Activated CD8-positive, alpha-beta memory T cell treated with anti-CD3 and anti-CD28 coated beads, Interleukin-2, amount 50 U/mL, for 4 hours (primary cell): ENCODE measurements at places on chromosomes 4 and X.

DNA sequence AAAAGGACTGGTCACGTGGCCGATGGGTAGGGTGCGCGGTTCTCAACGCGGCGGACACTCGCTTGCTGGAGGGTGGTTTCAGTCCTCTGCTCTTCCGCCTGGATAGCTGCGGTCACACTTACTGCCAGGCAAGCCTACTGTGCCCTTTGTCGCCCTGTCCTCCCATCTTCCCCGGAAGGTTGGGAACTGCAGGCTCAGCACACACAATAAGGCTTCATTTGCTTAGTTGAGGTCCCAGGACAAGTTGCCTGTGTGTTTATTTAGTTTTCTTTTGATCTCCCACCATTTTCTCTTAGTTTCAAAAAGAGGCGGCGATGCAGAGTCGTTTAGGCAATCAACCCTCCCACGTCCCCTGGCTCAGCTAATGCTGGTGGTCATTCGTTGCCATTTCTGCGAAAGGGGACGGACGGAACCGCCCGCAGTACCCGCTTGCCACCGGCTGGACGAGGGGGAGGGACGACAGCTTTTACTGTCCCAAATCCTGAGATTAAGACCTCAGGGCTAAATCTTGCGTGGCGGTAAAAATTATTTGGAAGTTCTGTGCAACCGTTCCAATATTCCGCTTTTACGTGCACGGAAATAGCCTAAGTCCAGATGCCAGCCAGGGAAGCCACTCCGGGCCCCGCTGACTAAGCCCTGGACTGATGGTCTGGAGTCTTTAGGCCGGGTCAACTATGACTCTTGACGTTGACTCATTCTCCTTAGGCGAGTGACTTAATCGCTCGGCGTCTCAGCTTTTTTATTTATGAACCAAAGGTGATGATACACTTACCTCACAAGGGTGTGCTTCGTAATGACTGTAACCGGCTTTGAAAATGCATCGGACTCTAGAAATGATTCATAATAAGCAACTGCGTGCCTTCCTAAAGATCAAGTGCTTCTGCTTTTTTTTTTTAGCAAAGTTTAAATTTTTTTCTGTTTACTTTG, 671 bp upstream of the EIF4E start:
- peak; percentile 41 for DNase-seq

GRCh38 chr4:8940792-8941491, 69.3 kb upstream of the HMX1 start:
- no peak for DNase-seq

GRCh38 chrX:102067966-102068723, 57.3 kb upstream of the TCEAL2 start:
- no peak for DNase-seq

- DNase-seq: no peak
These were observed 100.3 kb upstream of the FAT1 start for GRCh38 chr4:186823989-186824388.

DNA sequence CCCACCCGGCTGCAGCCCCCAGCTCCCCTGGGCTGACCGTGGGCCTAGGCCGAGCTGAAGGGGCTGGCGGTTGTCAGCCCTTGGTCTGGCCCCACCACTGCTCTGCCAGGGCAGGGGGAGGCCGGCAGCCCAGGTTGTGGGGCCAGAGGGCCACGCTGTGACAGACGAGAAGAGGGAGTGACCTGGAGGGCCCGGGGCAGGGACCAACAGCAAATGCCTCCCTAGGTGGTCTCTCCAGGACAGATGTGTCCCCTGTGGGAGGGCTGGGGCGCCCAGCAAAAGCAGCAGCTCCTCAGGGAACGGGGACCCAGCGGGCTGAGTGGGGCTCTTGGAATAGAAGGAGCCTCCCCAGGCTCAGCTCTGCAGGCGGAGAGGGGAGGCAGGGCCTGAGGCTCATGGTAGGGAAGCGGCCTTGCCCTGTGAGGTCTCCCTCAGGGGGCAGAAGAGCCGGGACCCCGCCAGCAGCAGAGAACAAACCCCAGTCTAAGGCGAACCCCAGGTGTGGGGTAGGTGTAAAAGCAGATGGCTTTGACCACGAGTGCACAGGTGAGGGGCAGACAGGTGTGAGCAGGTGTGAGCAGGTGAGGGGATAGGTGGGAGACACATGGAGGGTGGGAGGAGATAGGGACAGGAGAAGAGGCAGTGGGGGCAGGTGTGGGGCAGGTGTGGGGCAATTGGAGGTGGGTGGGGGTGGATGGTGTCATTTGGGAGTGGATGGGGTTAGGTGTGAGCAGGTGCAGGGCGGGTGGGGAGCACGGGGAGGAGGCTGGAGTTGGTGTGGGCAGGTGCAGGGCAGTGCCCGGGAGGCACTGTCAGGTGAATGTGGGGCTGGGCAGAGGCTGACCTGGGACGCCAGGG, 34.1 kb upstream of the SPON2 start:
- DNase-seq: peak; percentile 13

DNA sequence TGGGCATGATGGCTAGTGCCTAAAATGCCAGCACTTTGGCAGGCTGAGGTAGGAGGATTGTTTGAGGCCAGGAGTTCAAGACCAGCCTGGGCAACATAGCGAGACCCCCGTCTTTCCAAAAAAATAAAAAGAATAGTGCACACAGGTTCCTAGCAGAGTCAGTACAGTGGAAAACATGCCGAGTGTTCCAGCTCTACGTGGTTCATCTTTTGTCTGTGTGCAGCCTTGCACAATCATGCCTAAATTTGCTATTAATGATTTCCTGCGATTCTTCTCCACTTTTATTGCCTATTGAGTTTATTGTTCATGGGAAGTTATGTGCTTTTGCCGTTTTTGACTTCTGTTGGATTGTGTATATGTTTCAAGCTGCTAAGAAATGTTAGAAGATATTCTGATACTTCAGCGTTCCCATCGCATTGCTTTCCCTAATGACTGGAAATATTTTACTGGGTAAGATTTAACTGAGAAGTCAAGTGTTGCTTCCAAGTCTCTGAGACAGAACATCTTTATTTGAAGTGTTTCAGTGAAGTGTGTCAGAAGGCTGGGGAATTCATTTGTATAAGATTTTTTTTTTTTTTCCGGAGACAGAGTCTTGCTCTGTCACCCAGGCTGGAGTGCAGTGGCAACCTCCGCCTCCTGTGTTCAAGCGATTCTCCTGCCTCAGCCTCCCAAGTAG, 11.3 kb downstream of the DOCK11 start:
- no peak for DNase-seq

DNA sequence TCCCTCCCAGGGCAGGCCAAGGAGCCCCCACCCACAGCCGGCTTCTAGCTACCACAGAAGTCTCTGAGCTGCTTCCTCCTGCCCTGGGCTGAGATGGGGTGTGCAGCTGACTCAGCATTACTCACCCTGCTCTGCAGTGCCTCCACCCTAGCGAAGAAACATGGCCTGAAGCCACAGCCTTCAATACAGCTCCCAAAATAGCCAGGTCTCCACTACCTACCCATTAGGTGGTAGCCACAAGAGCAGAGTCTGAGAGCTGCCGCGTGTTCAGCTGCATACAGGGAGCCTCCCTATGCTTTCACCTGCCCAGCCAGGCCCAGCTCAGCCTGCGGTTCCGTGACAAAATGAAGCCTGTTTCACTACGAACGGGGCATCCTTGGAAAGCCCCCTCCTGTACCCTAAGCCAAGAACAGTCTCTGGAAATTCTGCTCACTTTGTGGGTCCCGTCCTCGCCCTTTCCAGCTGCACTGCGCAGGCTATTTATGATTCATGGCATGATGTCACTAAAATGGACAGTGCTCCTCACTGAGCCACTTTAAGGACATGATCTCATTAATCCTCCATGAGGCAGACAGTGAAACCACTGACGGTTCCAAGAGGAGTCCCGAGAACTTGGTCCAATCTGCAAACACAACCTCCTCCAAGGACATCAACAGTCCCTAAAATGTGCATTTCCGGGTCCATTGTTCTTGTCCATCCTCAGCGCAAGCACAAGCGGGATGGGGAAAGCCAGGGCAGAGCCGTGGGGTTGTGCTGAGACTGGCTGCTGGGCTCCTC, 20.2 kb downstream of the WDR1 start:
- DNase-seq: peak; percentile 85

DNA sequence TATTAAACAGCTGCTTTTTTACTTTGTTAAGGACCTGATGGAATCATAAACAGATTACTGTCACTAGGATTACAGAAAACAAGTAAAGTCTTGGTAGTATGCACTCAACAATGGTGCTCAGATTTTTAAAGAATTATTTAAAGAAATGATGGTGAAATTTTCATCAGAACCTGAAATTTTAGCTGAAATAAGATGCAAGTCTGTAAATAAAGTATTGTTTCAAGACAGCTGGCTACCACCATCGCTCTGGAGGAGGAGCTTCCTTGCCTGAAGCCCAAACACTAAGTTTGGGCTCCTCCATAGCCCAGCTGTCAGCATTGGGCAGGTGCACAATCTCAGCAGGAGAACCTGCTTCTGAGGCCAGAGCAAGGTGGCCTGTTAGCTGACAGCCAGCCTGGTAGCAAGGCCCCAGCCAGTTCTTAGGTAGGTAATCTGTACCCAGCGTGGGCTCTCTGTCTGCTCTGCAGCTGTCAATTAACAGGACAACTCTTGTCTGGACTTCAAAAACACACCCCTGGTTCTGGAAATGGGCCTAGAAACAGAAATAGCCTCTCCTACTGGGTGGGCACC, 4.6 kb downstream of the GAB1 start:
- DNase-seq: no peak

DNA sequence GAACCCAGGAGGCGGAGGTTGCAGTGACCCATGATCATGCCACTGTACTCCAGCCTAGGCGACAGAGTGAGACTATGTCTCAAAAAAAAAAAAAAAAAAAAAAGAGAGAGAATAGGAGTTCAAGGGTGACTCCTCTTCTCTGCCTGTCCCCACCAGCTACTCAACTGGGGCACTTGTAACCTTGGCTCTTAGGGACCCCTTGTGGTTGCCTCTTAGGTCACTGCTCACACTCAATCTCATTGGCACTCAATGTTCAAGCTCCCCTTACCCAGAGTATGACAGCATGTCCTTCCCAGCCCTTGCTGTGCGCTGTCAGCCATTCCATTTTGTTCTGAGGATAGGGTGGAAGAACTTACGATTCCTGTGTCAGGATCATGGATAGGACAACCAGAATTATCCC, 82.4 kb upstream of the BEND4 start:
- no peak for DNase-seq

DNA sequence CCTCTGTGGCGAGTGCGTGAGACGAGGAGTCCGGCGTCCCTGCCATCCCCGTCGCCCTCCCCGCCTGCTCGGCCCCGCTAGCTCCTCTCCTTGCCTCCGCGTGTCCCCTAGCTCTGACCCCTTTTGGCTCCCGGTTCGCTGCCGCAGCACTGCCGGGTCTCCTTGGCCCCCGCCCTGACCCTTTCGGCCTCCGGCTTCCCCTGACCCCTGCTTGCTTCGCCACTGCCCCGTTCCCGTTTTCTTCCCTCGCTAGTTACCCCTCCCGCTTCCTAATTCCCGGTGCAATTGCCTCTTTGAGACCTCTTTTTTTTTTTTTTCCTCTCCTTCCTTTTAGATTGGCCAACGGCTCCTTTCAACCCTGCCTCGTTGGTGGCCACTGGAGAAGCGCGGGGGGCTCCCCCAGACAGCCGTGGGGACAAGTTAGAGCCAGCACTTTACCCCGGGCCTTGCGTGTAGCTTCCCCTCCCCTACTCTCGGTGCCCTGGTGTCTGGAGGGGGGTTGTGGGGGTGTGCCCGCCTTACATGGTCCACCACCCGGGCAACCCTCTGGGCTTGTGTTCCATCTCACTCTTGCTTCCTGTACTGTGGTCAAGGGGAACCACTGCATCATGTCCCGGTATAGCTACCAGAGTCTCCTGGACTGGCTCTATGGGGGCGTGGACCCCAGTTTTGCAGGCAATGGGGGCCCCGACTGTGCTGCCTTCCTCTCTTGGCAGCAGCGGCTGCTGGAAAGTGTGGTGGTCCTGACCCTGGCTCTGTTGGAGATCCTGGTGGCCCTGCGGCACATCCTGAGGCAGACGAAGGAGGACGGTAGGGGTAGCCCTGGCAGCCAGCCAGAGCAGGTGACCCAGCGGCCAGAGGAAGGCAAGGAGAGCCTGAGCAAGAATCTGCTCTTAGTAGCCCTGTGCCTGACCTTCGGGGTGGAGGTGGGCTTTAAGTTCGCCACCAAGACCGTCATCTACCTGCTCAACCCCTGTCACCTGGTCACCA, 548 bp downstream of the TMEM164 start:
- peak; percentile 15 for DNase-seq

- DNase-seq: no peak
These were observed 288.7 kb upstream of the INTU start for GRCh38 chr4:127344071-127344470.

- DNase-seq: no peak
These were observed 766.6 kb downstream of the FAT4 start for GRCh38 chr4:126081336-126081735.

DNA sequence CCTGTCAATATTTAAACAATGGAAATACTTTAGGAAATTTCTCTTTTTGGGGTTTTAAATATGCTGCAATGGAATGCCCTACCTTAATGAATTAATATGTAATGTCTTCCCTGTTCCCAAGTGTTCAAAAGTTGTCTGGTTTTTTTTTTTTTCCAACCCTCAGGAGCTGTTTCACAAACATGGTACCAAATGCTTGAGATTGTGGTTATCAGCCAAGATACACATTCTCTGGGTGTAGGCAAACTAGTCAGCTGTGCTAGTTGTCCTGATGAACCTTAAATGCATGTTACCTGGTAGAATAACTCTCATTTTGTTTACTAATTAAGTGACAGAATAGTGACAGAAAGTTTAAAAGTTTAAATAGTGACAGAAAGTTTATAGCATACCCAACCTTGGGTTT, 50.7 kb downstream of the FHL1 start:
- DNase-seq: no peak

DNA sequence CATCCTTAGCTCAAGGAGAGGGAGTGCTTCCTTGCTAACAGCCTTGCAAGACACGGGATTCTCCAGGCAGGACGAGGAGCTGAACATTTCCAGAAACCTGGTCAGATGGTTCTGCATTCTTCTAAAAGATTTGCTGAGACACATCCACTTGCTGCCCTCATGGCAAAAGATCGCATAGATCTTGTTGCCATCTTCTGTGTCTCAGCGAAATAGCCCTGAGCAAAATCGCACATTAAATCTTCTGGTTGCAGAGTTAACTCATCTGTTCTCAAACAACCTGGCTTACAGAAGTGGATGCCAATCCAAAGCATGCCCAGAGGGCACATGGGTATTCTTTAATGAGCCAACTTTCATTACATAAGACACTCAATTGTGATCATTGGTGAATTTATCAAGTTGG, 167.5 kb downstream of the PRKX start:
- no peak for DNase-seq

DNA sequence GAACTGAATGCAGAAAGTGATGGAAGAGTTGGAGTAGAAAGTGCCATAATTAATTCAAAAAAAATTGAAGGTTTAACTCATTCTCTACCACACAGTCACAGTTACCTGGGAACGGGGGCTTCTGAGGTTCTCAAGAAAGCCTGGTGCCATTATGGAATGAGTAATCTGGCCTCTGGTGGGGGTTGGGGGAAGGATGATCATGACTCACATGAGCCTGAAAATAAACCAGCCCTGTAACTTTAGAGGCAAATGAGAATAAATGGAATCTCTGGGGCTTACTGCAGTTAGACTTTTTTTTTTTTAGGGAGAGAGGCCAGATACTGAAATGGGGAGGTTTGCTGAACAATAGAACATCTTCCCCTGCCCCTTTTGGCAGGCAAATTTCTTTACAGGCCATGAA, 55.3 kb downstream of the SOD3 start:
- no peak for DNase-seq
